ENCODE measurements at places on chromosomes 3 and 15.

DNA sequence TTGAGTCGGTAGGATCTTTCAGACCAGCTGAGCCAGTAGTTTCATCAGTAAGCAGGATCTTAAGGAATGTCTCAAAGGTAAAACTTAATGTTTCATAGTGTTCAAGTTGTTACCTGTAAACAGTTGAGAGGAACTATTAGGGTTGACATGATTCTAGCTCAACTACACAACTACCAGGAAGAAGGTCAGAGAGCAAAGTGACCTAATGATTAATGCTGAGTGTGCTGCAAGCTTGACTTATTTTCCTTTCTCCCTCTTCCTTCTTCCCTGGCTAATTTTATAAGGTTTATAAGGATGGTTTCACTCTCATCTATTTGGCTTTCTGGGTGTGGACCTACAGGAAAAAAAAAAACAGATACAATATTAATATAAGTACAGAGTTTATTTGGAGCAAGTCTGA lies 30.2 kb upstream of the LHFPL4 start:
- no peak for DNase-seq

- DNase-seq, result no peak
Observed at GRCh38 chr3:111667621-111668239, 72.6 kb upstream of the ZBED2 start.

- DNase-seq, result no peak
Observed at GRCh38 chr3:107669669-107670068, 146.9 kb downstream of the BBX start.

GRCh38 chr15:29090617-29091466 lies 178.8 kb downstream of the NSMCE3 start:
- peak; percentile 48 for DNase-seq

DNA sequence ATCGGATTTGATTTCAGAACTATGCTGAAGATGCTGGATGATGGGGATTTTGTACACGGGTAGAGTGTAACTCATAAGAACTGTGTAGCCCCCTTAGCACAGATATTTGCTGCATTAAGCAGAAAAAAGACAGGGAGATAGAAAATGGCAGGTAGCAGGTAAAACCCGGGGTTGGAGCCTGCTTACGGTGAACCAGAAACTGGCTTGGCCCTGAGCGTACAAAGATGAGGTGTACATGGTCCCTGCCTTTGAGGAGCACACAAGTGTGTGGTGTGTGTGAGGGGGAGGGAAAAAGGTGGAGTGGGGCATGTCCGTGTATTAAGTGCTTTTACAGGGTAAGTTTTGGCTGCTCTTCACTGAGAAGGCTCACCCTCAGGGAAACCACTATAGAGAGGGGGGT lies 3.5 kb downstream of the LPP start:
- DNase-seq, result no peak

- no peak for DNase-seq
Observed at GRCh38 chr3:65930648-65931047, 108.1 kb downstream of the MAGI1 start.

DNA sequence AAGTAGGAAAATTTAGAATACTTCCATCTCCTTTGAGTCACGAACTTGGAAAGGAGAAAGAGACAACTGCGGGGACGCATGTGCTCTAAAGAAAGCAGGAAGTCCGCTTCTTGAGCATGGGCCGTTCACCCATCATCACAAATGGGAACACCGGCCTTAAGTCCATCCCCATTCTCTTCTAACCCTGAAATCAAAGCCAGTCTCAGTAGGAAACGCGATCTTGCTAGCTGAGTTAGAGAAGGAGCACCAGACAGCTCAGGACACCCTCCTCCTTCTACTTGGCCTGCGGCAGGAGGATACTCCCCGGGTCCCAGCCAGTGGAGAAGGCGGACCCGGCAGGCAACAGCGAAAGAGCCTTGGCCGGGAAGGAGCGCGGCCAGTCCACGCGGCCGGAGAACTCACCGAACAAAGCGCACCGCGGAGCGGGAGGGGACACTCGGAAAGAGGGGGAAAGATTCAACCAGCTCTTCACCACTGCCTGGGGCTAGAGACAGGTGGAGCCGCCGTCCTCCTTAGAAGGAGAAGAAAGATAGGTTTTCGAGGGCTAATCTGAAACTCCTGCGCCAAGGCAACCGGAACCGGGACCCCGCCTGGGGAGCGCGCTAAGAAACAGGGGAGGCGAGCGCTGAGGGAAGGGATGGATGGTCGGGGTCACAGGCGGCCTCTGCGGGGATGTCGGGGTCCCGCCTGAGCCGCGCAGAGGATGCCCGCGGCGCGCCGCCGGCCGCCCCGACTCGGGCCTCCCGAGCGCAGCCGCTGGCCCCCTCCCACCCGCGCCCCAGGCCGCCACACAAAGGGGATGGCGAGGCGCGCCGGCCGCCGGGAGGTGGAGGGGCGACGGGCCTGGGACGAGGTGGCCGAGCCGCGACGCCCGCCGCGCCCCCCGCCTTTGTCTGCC lies 818 bp downstream of the SLC4A7 start:
- peak; percentile 85 for DNase-seq

GRCh38 chr3:125179884-125180240 lies 32.7 kb downstream of the SLC12A8 start:
- DNase-seq, result no peak

DNA sequence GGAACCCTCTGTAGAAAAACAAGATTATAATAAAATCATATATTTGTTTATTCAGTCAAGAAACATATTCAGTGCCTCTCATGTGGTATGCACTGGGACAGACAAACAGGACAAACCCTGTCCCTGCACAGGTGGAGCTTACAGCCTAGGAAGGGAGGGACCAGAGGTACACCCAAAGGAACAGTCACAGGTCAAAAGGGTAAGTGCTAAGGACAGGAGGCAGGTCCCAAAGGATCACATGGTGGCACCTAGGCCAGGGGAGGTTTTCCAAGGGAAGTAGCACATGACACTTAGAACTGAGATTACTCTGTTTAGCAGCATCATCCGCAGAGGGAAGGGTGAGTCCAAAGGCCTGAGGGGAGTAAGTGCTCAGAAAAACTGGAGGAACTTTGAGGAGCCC lies 254.4 kb upstream of the ARRDC4 start:
- DNase-seq, result no peak

GRCh38 chr3:115553796-115554486 lies 69.4 kb upstream of the GAP43 start:
- DNase-seq, result no peak

Data from ELF-1 (cell line).